ENCODE measurements at places on chromosomes 7 and 10. TPM values are rescaled to one million over a fixed set of nuclear protein-coding genes. Genes with fewer than 3 reads are reported as not detected.

DNA sequence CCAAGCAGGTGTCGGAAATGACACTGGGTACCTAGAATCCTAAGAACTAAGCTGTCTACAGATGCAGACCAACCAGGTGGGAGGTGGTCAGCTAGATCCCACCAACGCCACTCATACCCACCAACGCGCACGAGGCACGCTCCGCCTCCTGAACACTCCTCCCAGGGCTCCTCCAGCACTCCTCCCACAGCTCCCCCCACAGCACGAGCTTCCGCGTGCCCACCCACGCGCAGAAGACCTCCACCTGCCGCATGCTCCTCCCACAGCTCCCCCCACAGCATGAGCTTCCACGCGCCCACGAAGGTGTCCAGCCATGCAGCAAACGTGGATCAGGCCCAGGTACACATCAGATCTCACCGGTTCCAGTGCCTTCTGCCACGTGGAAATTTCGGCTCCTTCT, 196.0 kb downstream of the MAD1L1 start:
- no peak for DNase-seq

DNA sequence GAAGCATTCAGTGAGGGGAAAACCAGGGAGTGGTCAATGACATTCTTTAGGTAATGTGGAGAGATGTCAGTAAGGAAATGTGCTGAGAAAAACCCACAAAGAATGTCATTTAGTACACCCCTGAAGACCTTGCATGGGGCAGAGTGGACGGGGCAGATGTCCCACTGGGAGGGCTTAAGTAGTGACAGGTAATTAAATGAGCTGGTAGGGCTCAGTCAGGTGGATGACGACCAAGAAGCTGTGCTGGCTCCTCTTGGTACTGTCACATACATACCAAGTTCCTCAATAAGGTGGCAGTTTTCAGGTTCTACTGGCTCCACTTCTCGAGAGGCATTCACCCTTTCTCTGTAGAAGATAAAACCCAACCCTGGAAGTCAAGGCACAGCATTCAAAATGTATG, 1.8 kb downstream of the PON3 start:
- DNase-seq, result no peak

GRCh38 chr7:33849004-33849403, 56.3 kb upstream of the BMPER start:
- DNase-seq, result no peak

ACTL6B gene
- polyA plus RNA-seq, result not detected

DNA sequence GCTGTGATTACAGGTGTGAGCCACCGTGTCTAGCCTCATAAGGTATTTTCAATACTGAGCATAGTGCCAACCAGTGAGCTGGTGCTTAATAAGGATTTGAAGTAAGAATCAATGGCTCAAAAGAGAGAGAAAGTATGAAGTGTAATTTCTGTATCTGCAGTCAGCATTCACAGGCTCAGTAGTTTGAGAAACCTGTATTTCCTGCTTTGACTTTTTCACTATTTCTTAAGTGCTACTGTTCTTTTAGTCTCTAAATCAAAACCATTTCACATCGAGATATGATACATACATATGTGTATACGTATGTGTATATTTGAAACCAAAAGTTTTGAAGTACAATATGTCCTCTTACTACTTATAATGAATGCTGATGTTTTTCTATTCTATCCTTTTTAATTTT, 189.9 kb downstream of the PPP1R9A start:
- DNase-seq, result no peak

VWA2 gene
- not detected for polyA plus RNA-seq
